ENCODE measurements at places on chromosomes 2 and 18. TPM values are rescaled to one million over a fixed set of nuclear protein-coding genes. Genes with fewer than 3 reads are reported as not detected.

GRCh38 chr2:8593243-8593642, 88.6 kb upstream of the ID2 start:
- no peaks in the 10 kb centered on the region for H3K36me3 ChIP-seq
- no peak overlapping the region for H3K27ac ChIP-seq
- H3K27me3 ChIP-seq, result no peaks in the 10 kb centered on the region
- H3K4me3 ChIP-seq, result no peak overlapping the region
- peaks cover 3% of the 10 kb centered on the region for H3K4me1 ChIP-seq

GRCh38 chr2:37825586-37825985, 99.5 kb upstream of the RMDN2 start:
- no peaks in the 10 kb centered on the region for H3K36me3 ChIP-seq
- no peak overlapping the region for H3K27ac ChIP-seq
- H3K4me3 ChIP-seq, result no peak overlapping the region
- peaks cover 25% of the 10 kb centered on the region for H3K4me1 ChIP-seq
- no peak for DNase-seq

Gene IL1B
- 3.6 TPM for total RNA-seq

Gene AGXT
- not detected for total RNA-seq

Gene LAMA3
- total RNA-seq, result 0.18 TPM

All from IMR-90 (cell line).